HS-5 (cell line): ENCODE measurements at places on chromosomes 5 and 9.

GRCh38 chr5:135376961-135377624 lies 21.9 kb downstream of the MACROH2A1 start:
- DNase-seq: no peak

DNA sequence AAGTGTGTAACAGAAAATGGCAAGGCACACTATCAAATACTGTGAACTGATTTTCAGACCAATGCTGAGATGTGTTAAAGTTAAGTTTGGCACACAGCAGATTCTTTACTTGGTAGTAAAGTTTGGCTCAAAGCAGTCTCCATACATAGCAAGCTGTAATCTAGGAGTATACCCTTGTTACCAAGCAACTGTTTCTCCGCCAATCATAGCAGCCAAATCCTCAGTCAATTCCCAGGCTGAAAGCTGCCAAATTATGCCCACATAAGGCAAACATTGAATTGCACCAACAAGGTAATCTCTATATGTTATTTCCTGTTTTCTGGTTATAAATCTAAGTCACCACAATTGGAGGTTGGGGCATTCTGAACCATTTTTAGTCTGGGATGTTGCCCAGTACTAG lies 345.7 kb downstream of the DEPDC1B start:
- DNase-seq: no peak

DNA sequence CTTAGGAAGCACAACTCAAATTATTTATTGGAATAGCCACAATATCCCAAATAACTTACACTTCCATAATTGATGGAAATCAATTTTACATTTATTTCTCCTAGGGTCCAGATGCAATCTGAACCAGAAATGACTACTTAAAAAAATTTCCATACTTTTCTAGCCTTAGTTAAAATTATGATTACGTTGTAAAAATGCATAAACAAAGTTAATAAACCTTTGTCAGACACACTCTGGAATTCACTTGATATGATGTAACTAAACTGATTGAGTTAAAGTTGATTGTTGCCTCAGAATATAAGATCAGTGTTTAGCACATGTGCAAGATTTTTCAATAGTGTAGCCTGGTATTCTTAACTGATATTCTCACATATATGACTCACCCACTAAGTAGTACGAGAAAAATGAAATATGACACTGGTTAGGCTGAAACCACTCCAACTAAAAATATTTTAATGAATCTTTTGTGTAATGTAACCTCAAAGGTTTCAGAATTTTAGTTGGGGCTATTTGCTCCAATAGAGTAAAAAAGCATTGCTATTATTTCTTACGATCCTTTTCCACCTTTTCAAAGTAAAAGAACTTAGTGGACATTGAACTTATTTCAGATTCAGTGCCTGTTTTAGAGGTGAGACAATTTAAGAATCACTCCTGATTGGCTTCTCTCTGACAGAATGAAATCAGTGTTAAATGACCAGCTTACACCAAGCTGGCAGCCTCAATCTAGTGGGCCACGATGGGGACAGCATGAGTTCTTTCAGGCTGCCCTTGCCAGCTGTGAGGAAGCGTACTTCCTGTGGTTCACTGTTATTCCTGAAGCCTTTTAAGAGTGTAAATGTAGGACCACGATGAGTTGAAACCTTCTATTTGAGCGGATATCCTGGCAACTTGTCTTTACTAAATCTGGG lies 277.2 kb upstream of the CDH9 start:
- DNase-seq: peak; percentile 82

DNA sequence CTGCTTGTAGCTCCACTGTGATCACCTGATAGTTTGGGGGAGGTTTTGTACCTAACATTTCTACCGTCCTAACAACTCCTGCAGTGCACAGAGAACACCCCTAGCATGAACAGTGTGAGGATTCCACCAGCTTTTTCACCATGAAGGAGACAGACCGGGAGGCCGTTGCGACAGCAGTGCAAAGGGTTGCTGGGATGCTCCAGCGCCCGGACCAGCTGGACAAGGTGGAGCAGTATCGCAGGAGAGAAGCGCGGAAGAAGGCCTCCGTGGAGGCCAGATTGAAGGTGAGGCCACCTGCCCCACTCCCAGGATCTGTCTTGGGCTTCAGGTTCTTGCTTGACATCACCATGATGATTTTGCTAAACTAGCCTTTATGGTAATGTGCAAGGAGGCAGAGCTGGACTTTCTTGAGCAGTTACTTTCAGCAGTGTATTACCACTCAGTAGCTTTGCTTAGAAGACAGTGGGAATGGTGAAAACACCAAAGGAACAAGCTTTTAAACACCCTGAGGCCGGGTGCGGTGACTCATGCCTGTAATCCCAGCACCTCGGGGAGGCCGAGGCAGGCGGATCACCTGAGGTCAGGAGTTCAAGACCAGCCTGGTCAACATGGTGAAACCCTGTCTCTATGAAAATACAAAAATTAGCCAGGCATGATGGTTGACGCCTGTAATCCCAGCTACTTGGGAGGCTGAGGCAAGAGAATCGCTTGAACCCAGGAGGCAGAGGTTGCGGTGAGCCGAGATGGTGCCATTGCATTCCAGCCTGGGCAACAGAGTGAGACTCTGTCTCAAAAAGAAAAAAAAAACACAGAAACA lies 3.3 kb downstream of the EXOC3 start:
- no peak for DNase-seq

- no peak for DNase-seq
Observed at GRCh38 chr9:127876026-127876763, 1.3 kb downstream of the AK1 start.

GRCh38 chr9:111825468-111826145 lies 30.9 kb upstream of the SHOC1 start:
- DNase-seq: no peak

DNA sequence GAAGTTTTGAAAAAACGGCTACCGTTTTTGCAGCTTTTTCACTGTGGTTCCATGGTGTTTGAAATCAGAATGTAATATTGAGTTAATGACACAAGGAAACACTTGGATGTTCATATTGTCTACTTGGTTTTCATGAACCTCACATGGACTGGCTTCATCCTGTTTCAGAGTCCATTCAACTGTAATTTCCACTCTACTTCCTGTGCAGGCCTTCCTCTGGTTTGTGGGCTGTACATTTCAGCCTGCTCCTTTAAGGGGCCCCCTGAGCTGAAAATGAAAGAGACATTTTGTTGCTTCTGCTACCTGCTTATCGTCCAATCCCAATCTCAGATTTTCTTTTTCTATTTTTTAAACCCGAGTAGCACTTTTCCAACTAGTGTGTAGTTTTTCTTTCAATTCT lies 41.8 kb upstream of the CDKN2B start:
- no peak for DNase-seq

DNA sequence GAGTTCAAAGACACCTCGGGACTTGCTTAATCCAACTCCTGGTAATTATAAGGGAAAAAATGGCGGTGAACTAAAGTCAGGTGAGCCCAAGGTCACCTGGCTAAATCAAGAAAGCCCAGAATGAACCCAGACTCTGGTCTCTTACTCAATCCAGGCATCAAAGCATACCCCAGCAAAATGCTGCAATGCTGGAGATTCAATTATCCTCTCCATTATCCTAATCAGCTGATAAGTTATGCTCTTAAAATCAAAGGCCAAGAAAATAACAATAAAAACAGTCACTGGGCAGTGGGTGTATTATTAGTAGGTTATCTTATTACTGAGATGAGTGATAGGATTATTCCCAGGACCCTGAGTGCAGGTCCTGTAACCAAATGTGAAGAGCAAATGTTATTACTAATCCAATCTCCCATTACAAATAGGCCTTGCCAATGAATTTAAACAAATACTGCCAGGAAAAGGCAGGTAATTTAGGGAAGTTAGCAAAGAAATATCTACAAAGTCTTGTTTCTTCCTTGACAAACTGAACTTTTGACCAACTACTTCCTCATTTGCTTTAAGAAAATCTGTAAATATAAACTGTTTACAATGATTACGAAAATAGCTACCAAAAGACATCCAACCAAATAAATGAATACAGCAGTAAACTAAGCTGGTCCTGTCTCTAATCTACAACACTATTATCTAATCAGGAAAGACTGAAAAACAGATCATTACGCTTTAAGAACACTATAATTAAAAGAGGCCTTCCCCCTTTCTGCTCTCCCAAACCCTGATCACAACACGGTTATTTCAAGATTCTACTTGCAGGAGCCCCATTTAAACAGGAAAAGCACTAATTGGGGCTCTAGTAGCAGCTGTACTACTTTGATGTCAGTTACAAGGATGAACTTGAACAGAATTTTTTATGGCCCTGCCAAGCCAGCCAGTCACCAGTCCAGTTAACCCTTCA lies 103.2 kb downstream of the MED27 start:
- DNase-seq: no peak

- DNase-seq: no peak
Observed at GRCh38 chr5:74310386-74310785, 330.1 kb downstream of the ENC1 start.

DNA sequence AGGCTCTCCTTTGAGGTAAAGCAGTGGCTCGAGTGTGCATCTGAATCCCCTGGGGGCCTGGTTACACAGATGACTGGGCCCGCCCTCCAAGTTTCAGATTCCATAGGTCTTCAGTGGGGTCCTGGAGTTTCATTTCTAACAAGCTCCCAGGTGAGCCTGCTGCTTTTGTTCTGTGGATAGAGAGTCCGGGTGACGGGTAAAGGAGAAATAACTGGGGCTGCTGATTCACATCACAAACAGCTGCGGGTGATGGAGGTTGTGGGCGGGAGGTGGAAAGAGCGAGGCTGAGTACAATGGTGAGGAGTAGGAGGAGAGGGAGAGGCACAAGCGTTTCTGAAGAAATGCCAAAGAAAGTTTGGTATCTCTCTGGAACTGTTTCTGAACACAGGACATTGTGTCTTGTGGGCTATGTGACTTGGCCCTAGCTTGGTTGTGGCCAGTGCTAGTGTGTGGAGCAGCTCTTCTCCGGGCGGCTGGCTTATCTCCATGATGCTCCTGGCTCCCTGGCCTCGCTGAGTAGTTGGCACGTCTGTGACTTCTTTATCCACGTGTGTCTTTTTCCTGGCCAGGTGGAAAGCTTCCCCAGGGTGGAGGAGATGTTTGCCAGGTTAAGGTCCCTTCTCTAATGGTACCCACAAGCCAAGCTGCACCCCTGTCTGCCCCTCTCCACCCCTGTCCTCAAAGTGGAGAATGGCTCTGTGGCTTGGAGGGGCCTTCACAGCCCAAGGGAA lies 61.7 kb downstream of the HSPA4 start:
- DNase-seq: no peak

DNA sequence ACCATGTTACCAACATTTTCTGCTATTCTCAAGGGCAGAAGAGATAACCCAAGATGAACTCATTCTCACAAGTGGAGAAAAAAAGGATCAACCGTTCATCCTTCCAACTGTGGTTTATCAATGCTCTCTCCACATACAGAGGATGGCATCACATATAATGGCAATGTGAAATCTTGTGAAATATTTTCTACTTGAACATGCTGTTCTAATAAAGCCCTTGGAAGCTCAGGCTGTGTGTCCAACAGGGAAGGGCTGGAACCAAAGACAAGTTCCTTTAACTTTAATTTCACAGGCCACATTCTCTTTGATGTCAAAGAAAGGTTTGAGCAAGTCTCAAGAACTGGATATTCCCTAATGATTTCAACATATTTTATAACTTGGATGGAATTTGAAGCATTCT lies 230.5 kb downstream of the SPOCK1 start:
- DNase-seq: no peak

- DNase-seq: no peak
Observed at GRCh38 chr5:140795259-140795641, 598 bp downstream of the PCDHA2 start.

- DNase-seq: no peak
Observed at GRCh38 chr5:100800562-100800961, 102.5 kb downstream of the ST8SIA4 start.

- no peak for DNase-seq
Observed at GRCh38 chr5:74109344-74109743, 483.3 kb downstream of the ARHGEF28 start.

DNA sequence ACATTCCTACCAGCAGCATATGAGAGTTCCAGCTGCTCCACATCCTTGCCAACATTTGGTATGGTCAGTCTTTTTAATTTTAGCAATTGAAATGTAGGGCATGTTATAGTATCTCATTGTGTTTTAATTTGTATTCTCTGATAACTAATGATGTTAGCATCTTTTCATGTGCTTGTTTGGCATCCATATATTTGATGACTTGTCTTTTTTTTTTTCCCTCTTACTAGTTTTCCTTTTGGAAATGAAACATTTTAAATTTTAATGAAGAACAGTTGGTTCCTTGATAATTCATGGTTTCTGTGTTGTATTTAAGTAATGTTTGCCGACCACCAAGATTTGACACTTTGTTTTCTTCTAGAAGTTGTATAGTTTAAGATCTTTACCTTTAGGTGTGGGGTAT lies 8.8 kb downstream of the OGN start:
- no peak for DNase-seq

- DNase-seq: no peak
Observed at GRCh38 chr5:65790371-65791163, 68.6 kb downstream of the NLN start.

- peak; percentile 86 for DNase-seq
Observed at GRCh38 chr5:169161022-169161680, 139.8 kb downstream of the SLIT3 start.

DNA sequence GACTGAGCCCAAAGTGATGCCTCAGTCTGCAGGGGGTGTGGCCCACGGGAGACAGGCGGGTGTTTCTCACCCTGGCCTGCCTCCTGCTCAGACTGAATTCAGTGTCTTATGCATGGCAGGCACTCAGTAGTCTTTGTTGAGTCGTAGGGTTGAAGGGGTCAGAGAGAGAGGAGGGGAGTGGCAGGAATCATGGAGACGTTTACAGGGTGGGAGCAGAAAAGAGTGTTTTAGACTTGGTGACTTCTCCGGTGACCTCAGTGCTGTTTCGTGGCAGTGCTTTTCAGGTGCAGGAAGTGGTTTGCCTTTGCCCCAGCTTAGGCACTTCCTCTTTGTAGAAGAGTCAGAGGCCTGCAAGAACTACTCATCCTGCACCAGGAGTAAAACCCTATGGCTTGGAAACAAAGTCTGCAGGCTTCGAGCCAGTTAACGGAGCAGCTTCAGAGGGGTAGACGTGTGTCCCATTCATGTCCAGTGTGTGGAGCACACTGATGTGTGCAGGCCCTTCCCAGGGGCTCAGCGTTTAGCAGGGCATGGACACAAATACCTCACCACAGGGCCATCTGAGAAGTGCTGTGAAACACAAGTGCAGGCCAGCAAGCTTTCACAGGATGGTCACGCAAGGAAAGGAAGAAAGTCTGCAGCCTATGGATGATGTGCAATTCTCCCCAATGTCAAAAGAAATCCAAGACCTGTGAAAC lies 24.5 kb upstream of the SEMA4D start:
- DNase-seq: no peak

DNA sequence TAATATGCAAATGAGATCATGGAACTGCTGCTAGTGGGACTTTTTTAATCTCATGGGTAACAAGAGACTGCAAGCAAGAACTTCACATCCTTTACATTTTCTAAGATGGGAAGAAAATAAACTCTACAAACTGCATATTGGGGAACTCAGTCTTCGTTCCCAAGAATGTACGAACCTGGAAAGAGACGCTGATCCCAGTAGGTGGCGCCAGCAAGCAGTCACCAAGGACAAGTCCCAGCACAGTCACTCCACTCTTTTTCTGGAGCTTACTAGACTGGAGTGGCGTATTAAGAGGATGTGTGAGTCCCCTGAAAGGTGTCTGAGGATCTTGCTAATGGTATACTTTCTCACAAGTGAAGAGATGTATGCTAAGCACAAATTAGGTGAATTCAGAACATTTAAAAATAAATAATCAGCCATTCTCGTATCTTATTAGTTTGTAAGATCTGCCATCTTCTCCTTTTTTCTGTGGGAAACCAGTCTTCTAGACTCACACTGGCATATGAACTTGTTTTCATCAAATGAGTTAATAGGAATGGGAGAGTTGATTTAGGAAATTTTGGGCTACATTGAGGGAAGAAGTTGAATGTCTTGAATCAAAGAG lies 16.0 kb upstream of the PUM3 start:
- no peak for DNase-seq
